T-helper 17 cell (primary cell): ENCODE measurements at places on chromosomes 2 and 18. TPM values are rescaled to one million over a fixed set of nuclear protein-coding genes. Genes with fewer than 3 reads are reported as not detected.

CCDC148 gene
- total RNA-seq: not detected

ANKRD44 gene
- 232 TPM for total RNA-seq

CABYR gene
- total RNA-seq: 2.4 TPM

ANKMY1 gene
- total RNA-seq: 42.6 TPM

C2orf78 gene
- total RNA-seq: not detected

MARCO gene
- not detected for total RNA-seq

SERPINB2 gene
- total RNA-seq: 0.99 TPM

LDLRAD4 gene
- 120 TPM for total RNA-seq

SLC9A4 gene
- 0.18 TPM for total RNA-seq

NEU2 gene
- not detected for total RNA-seq

DNA sequence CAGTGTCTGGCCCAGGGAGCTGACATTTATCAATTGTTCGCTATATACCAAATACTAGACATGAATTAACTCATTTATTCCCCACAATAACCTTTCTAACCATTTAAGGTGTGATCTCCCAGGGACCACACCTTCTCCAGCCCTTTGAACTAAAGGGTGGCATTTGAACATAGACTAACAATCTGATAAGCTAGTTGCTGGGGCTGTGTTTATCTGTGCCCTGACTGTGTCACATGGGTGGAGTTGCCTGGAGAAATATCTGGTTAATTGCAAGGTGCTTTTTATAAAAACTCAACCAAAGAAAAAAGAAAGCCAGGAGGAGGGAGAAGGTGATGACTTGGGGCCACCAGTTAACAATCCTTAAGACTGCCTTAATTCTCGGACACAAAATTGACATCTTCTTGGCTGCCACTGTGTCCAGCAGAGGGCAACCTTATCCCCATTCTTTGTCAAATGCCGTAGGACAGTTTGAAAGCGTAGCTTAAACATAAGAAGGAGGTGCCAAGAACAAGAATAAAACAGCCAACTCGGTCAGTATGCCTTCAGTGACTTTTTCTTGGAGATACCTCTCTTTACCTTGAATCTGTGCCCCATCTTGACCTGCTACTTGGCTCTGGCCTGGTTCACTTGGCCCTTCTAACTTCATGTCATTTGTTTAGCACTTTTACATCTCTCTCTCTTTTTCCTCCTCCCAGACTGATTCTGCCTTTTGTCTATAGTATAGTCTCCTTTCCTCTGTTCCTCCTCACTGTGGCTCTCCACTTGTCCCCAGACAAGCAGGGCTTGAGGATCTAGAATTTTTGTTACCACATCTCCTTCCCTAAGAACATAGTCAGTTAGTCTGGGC lies 183.4 kb downstream of the MYO3B start:
- no peak for DNase-seq
- H3K4me3 ChIP-seq: no peak overlapping the region
- H3K36me3 ChIP-seq: no peaks in the 10 kb centered on the region
- H3K4me1 ChIP-seq: peaks cover 7% of the 10 kb centered on the region
- peaks cover 68% of the 10 kb centered on the region for H3K27me3 ChIP-seq

DNA sequence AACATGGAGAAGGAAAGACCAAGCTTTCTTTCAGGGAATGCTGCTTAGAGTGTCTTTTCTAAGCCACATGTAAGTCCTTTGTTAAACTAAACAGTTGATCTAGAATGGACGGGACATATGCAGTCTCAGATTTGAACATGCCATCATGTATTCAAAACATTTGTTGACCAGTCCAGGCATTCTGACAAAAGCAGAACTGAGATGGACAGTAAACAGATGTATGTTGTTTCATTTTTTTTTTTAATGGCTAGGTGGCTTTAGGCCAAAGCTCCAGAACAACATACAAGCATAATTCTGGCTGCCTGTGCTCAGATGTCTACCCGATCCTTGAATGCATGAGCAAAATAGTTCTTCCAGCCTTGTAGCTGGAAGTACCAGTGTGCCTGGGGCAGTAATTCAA lies 1211.4 kb upstream of the FAM98A start:
- H3K27ac ChIP-seq: no peak overlapping the region
- H3K27me3 ChIP-seq: no peaks in the 10 kb centered on the region
- no peak overlapping the region for H3K4me3 ChIP-seq
- no peaks in the 10 kb centered on the region for H3K4me1 ChIP-seq
- no peaks in the 10 kb centered on the region for H3K36me3 ChIP-seq
- DNase-seq: no peak

- H3K27me3 ChIP-seq: peaks cover 30% of the 10 kb centered on the region
- H3K36me3 ChIP-seq: no peaks in the 10 kb centered on the region
- H3K4me3 ChIP-seq: peak overlapping the region; percentile 9
- DNase-seq: no peak
These were observed 67.4 kb downstream of the KLHL29 start for GRCh38 chr2:23452372-23452771.

DNA sequence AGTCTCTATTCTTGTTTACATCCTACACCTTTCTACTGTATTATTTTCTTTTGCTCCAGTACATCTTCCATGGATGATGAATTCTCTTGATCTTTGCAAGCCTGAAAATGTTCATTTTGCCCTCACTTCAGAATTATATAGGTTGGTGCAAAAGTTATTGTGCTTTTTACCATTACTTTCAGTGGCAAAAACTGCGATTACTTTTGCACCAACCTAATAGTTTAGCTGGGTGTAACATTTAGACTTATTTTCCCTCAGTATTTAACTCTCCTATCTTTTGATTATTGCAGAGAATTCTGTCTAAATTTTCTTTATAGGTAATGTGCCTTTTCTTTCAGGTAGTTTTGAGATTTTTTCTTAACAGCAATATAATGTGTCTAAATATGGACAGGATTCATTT lies 81.8 kb downstream of the SS18 start:
- no peak for DNase-seq
- H3K4me1 ChIP-seq: no peaks in the 10 kb centered on the region
- peaks cover 3% of the 10 kb centered on the region for H3K36me3 ChIP-seq
- H3K4me3 ChIP-seq: no peak overlapping the region

GRCh38 chr18:78884502-78884901 lies 95.1 kb upstream of the SALL3 start:
- no peak overlapping the region for H3K27ac ChIP-seq
- no peaks in the 10 kb centered on the region for H3K36me3 ChIP-seq
- H3K27me3 ChIP-seq: no peaks in the 10 kb centered on the region
- no peaks in the 10 kb centered on the region for H3K4me1 ChIP-seq
- H3K4me3 ChIP-seq: no peak overlapping the region

GRCh38 chr18:69936191-69936558 lies 11.5 kb downstream of the CD226 start:
- peaks cover 26% of the 10 kb centered on the region for H3K4me1 ChIP-seq
- DNase-seq: no peak
- no peak overlapping the region for H3K27ac ChIP-seq
- H3K4me3 ChIP-seq: peak overlapping the region; percentile 74

DNA sequence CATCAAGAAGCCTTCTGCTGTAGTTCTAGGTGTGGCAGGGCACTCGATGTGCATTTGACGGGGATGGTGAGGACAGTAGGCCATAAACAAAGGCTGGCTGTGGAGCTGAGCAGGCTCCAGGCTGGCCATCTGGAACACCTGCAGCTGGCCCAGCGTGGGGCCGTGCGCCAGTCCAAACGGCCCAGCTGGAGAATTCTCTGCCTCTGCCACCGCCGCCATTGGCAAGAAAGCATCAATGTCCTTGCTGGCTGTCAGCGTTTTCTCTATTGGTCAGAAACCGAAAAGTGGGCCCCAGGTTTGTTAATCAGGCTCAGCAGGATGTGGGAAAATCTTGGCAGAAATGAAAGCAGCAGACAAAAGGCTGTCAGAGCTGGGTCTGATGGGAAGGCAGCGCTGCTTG lies 24.0 kb upstream of the CTIF start:
- H3K4me3 ChIP-seq: no peak overlapping the region
- H3K4me1 ChIP-seq: no peaks in the 10 kb centered on the region

GRCh38 chr2:118440404-118441098 lies 352.3 kb downstream of the INSIG2 start:
- H3K4me3 ChIP-seq: no peak overlapping the region
- H3K36me3 ChIP-seq: no peaks in the 10 kb centered on the region
- no peaks in the 10 kb centered on the region for H3K4me1 ChIP-seq
- no peak for DNase-seq
- peaks cover 24% of the 10 kb centered on the region for H3K27me3 ChIP-seq
- no peak overlapping the region for H3K27ac ChIP-seq

- H3K36me3 ChIP-seq: peaks cover 4% of the 10 kb centered on the region
- no peak overlapping the region for H3K27ac ChIP-seq
- H3K27me3 ChIP-seq: peaks cover 19% of the 10 kb centered on the region
- H3K4me3 ChIP-seq: no peak overlapping the region
- H3K4me1 ChIP-seq: peaks cover 2% of the 10 kb centered on the region
These were observed 755 bp downstream of the NOL4 start for GRCh38 chr18:34223893-34224422.

DNA sequence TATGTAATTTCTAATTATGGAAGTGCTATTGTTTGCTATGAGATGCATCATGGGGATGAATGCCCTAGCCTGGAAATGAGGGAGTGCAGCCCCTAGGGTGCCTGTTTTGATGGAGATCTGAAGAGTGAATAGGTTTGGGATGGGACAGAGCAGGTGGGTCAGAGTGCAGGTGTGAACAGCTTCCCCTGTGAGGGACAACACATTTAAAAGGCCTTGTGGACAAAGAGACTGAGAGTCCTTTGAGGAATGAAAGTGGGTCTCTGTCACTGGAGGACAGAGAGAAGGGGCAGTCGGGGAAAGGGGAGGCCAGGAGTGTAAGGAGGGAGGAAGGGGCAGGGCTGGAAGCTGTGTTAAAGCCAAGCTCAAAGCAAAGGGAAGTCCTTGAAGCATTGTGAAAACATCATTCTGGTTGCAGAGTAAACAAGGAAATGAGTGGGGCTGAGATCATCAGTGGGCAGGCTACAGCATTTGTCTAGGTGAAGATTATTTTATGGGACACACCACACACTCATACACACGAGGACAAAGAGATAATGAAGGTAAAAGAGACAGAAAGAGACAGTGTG lies 877.6 kb downstream of the SLC4A3 start:
- H3K36me3 ChIP-seq: no peaks in the 10 kb centered on the region
- no peaks in the 10 kb centered on the region for H3K4me1 ChIP-seq
- H3K27ac ChIP-seq: no peak overlapping the region

GRCh38 chr2:141728886-141729285 lies 401.9 kb downstream of the LRP1B start:
- H3K27me3 ChIP-seq: no peaks in the 10 kb centered on the region
- no peaks in the 10 kb centered on the region for H3K4me1 ChIP-seq
- H3K27ac ChIP-seq: no peak overlapping the region
- H3K36me3 ChIP-seq: no peaks in the 10 kb centered on the region
- no peak overlapping the region for H3K4me3 ChIP-seq

- no peak overlapping the region for H3K4me3 ChIP-seq
- H3K27ac ChIP-seq: no peak overlapping the region
- no peak for DNase-seq
- no peaks in the 10 kb centered on the region for H3K27me3 ChIP-seq
These were observed 64.5 kb downstream of the ARHGAP28 start for GRCh38 chr18:6793986-6794385.

DNA sequence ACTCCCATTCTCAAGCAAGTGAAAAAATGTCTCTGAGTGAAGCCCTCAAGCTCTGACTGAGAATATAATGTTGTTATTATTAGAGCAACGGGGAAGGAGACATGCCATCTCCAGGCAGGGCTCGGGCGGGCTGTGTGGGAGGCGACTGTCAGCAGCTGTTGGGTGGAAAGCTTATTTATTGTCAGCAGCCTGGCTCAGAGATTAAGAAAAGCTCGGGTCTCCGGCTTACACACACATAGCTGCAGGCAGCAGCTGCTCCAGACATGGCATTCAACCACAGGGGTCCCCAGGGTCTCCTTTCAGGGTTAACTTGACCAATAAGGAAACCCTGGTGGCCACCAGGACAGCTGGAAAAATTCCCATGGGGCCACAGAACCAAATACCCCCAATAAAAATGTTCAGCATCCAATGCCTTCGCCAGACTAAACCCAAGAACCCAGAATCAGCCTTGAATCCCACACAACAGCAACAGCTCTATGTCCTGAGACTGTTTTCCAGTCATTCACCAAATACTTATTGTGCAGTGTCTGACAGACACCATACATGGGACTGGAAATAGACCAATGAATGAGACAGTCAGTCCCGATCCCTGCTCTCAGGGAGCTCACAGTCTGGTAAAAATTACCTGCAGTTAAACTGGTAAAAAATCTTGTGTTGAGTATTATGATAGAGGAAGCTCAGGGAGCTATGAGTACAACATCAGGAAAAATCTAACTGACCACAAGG lies 70.5 kb upstream of the RTN4 start:
- no peak overlapping the region for H3K27ac ChIP-seq
- no peak overlapping the region for H3K4me3 ChIP-seq
- H3K36me3 ChIP-seq: no peaks in the 10 kb centered on the region
- peaks cover 14% of the 10 kb centered on the region for H3K4me1 ChIP-seq
- peaks cover 5% of the 10 kb centered on the region for H3K27me3 ChIP-seq

DNA sequence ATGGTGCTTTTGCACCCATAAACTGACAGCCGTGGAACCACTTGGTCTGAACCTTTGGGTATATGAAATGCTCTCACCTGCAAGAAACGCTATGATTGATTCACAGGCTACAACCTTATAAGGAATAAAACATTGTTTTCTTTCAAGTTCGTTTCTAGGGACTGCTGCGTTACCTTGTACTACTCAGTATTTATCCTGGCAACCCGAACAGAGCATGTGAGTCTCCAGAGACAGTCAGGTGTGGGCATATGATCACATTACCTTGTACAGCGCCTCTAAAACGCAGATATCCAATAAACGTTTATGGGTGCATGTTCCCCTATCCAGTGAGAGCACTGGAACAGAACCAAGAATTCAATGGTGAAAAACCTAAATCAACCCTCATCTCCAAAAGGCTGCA lies 1.7 kb downstream of the CCBE1 start:
- peaks cover 7% of the 10 kb centered on the region for H3K4me1 ChIP-seq
- peaks cover 57% of the 10 kb centered on the region for H3K27me3 ChIP-seq
- no peak overlapping the region for H3K27ac ChIP-seq
- DNase-seq: no peak

DNA sequence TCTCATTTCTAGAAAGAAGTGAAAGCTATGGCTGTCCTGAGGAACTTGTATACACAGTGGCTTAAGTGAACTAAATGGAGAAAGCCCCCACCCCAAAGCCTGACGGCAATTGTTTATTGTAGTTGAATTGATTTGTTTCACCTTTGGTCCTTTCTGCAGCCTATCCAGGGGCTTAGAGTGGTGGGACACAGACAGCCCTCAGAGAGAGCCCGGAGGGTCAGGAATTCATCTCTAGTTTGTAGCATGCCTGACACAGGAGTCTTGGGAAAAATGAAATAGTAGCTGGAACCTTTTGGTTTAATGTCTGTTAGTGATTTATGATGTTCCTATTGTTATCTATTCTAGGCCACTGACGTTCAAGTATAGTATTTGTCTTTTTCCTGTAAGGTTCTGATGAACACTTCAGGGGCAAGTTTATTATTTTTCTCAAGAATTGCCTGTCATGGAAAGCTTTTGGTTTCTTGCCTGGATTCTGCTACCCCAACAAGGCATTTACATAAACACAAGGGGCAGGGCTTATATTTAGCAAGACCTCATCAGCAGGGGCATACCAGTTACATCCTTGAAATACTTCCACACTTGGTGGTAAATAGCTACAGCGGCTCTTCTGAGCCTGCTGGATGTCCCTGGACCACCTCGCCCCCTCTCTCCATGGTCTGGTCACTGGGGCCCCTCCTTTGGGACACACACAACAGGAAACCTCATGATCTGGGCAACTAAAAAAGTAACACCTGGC lies 44.4 kb downstream of the KCNE4 start:
- H3K36me3 ChIP-seq: no peaks in the 10 kb centered on the region
- no peak overlapping the region for H3K27ac ChIP-seq
- DNase-seq: no peak
- peaks cover 18% of the 10 kb centered on the region for H3K27me3 ChIP-seq
- H3K4me1 ChIP-seq: no peaks in the 10 kb centered on the region
